Smooth muscle cell of the umbilical artery (primary cell): ENCODE measurements at places on chromosomes 13 and 19. TPM values are rescaled to one million over a fixed set of nuclear protein-coding genes. Genes with fewer than 3 reads are reported as not detected.

FGF21 gene
- total RNA-seq, result not detected in 2 replicates

NLRP13 gene
- not detected in 2 replicates for total RNA-seq

ZSCAN4 gene
- 0.37 TPM in 1 of 2 replicates, not detected in the other for total RNA-seq

MCF2L gene
- total RNA-seq, result under 0.01 and 0.18 TPM in 2 replicates

KLHL1 gene
- not detected in 2 replicates for total RNA-seq

ZNF813 gene
- total RNA-seq, result 4.2 and 4.5 TPM in 2 replicates

MTIF3 gene
- total RNA-seq, result 39.4 and 50.2 TPM in 2 replicates

SIGLEC8 gene
- not detected in 2 replicates for total RNA-seq

KLC3 gene
- total RNA-seq, result not detected in 2 replicates

GARIN5A gene
- total RNA-seq, result 0.30 TPM in 1 of 2 replicates, not detected in the other

RB1 gene
- 24.3 and 37.9 TPM in 2 replicates for total RNA-seq

HRC gene
- total RNA-seq, result 0.14 TPM in 1 of 2 replicates, not detected in the other

TEAD2 gene
- total RNA-seq, result 20.8 and 22.2 TPM in 2 replicates

CHERP gene
- total RNA-seq, result 6.2 and 7.3 TPM in 2 replicates

OR10H2 gene
- total RNA-seq, result not detected in 2 replicates

CDX2 gene
- total RNA-seq, result not detected in 2 replicates

UCHL3 gene
- 38.6 and 54.6 TPM in 2 replicates for total RNA-seq

AMH gene
- 0.59 and 1.1 TPM in 2 replicates for total RNA-seq

CYP2S1 gene
- 0.89 and 2.1 TPM in 2 replicates for total RNA-seq

ZNF490 gene
- total RNA-seq, result 11.6 and 12.3 TPM in 2 replicates

RPL36 gene
- total RNA-seq, result 215 and 555 TPM in 2 replicates

GRK1 gene
- not detected in 2 replicates for total RNA-seq

BICRA gene
- total RNA-seq, result 6.5 and 7.9 TPM in 2 replicates

PGLYRP2 gene
- not detected in 2 replicates for total RNA-seq

ZNF773 gene
- total RNA-seq, result 25.4 and 28.5 TPM in 2 replicates

KIR3DL1 gene
- total RNA-seq, result not detected in 2 replicates

CCNE1 gene
- 7.3 and 11.3 TPM in 2 replicates for total RNA-seq

PEAK3 gene
- not detected in 2 replicates for total RNA-seq

COX6B2 gene
- total RNA-seq, result 0.09 TPM in 1 of 2 replicates, not detected in the other

ZNF761 gene
- 16.3 and 23.3 TPM in 2 replicates for total RNA-seq

CEACAM16 gene
- not detected in 2 replicates for total RNA-seq

CEACAM20 gene
- total RNA-seq, result not detected in 2 replicates

NLRP11 gene
- total RNA-seq, result not detected in 2 replicates

AZU1 gene
- total RNA-seq, result not detected in 2 replicates

CYP2F1 gene
- total RNA-seq, result not detected in 2 replicates

CCDC169 gene
- total RNA-seq, result 5.6 and 5.9 TPM in 2 replicates

FFAR2 gene
- total RNA-seq, result not detected in 2 replicates

GTPBP3 gene
- total RNA-seq, result 17.2 and 17.4 TPM in 2 replicates

EGLN2 gene
- 75.1 and 81.1 TPM in 2 replicates for total RNA-seq

AKT2 gene
- 76.0 and 91.1 TPM in 2 replicates for total RNA-seq

ADGRE2 gene
- total RNA-seq, result under 0.01 and 0.32 TPM in 2 replicates
